Activated CD4-positive, alpha-beta T cell treated with anti-CD3 and anti-CD28 coated beads for 24 hours (primary cell): ENCODE measurements at places on chromosomes 1 and 21.

DNA sequence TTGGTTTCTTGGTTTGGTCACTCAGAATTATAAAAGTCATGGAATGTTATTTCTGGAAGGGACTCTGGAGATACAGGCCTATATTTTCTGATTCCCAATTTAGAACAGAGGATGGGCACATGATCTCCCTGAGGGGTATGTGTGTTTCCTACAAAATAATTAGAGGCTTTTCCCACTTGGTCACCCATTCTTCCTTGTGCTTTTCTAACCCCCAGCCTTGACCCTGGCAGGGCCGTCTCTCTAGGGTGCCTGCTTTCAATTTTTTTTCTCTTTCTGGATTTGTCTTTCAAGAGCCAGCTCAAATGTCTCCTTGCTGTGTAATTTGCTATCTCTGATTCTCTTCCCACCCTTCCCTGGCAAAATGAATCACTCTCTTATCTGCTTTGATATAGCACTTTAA is 131.9 kb downstream of the HLX start:
- DNase-seq = no peak

- no peak for DNase-seq
These were observed 11.5 kb downstream of the ZP4 start for GRCh38 chr1:237879195-237879594.

GRCh38 chr1:76147917-76148316 is 73.4 kb downstream of the ST6GALNAC3 start:
- DNase-seq = no peak

DNA sequence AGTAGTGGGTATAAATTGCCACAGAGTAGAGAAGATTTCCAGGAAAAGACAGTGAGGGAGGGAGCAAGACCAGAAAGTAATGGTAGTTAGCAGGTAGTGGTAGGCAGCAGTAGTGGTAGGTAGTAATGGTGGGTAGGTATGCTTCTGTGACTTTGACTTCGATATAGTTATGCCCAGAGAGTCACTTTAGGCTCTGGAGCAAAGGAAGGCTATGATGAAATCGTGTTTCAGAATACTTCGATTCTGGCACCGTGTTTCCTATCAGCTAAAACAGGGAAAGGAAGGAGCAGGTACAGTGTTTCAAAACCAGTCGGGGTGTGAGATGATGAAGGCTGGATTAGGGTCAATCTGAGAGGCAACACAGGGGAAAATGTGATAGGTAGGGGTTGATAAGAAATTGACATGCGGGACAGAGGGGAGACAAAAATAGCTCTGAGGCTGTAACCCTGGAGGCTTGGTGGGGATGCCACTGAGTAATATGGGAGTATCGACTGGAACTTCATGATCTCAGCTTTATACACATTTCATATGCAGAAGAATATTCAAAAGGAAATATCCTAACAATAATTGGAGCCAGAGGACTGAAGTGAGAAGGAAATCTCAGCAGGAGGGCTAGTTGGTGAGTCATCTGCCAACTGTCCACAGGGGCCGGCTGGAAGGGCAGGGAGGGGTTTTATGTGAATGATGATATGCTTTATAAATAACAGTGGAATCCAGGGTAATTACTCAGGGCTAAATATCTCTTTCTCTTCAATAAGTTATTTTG is 25.2 kb upstream of the TRIM45 start:
- no peak for DNase-seq

DNA sequence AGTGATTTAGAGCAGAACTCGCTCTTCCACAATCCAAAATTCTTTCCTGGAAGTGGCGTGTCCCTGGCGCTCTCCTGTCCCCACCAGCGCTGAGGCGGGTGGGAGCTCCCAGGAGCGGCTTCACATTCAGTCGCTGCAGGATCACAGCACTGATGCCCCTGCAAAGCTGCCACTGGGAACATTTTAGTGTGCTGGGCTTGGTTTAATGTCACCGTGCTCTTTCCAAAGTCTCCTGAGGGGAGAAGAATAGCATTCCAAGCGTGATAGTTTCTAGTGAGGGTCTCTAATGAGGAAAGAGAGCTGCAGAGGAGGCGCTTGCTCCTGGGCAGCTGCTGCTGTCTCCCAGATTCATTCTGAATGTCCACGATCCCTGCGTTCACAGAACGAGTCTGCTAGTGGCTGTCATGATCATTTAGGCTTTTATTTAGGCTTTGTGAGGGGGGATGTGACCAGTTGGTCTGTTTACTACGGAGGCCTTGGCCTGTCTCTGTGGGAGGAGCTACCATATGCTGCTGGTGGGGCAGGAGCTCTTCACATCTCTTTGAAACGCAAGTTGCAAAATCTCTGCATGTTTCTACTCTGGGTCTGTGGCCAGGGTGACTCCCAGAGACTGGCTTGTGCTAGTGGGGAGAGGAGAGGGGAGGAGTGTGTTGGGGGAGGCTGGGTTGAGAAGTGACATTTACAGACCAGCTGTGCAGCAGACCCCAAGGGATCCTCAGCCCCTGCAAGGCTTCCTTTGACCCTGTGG is 23.4 kb downstream of the OLFML3 start:
- no peak for DNase-seq

- DNase-seq = no peak
These were observed 194.0 kb downstream of the TOMM20 start for GRCh38 chr1:234934611-234935033.

- DNase-seq = no peak
These were observed 6.8 kb downstream of the SEMA4A start for GRCh38 chr1:156160000-156160742.

GRCh38 chr21:26790296-26790695 is 54.9 kb downstream of the ADAMTS1 start:
- no peak for DNase-seq

GRCh38 chr1:154615411-154615810 is 7.4 kb upstream of the ADAR start:
- DNase-seq = no peak

GRCh38 chr1:10070206-10070605 is 37.4 kb downstream of the UBE4B start:
- DNase-seq = no peak

DNA sequence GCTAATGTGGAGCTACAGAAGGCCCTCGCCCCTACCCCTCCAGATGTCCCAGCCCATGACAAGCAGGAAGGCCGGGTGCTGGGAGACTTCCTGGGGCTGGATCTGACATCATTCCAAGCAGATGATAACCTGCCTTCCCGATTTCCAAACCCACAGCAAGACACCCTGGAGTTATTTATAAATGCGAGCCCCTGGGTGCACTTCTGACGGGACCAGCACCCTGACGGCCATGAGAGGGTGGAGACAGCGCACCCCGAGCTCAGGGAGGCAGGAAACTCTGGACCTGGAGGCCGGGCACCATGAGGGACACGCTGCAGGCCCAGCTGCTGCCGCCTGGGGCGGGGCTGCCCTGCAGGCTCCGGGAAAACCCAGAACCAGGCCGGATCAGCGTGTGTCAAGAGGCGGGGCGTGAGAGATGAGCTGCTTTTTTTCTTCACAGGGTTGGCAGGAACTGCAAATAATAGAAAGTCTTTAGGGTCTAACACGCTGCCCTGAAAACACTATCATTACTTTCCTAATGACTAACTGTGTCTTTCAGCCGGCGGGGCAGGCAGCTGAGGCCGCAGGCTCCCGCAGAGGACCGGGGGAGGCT is 2.5 kb upstream of the PCBP3 start:
- no peak for DNase-seq

DNA sequence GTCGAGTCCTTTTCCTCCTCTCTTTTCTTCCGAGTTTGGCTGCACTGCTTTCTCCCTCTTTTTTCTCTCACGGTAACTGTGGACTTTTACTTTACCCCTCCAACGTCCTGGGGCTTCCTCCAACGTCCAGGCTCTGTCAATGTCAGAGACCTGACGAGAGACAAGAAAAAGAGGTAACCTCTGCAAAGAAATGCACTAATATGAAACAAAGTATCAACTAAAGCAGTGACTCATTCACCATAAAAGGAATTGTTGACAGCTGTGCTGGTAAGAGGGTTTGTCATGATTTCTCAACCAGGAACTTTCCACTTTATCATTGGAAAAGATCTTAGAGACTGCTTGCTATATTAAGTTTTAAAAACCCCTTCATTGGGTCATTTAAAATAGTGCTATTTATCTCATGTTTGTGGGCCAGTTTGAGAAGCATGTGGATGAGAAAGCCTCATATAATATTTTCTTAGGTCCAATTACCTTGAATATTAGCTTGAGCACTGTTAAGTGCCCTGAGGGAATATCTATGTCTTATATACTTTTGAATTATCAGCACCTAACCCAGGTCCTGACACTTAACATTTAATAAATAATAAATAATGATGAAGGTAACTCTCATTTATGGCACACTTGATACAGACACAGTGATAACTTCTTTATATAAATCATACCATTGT is at the start of gene GBP2:
Gene GBP2 (minus strand): TSS at position 202 of the 668 bp plus-strand sequence. CDS start 4,148 bp downstream, outside the sequence.
- DNase-seq = no peak

- DNase-seq = no peak
These were observed 134.7 kb downstream of the KAZN start for GRCh38 chr1:14733048-14733778.

GRCh38 chr21:37904856-37905255 is 11.4 kb downstream of the KCNJ6 start:
- no peak for DNase-seq

- DNase-seq = peak; percentile 58
These were observed 100.4 kb upstream of the ZNF281 start for GRCh38 chr1:200510228-200510623.

DNA sequence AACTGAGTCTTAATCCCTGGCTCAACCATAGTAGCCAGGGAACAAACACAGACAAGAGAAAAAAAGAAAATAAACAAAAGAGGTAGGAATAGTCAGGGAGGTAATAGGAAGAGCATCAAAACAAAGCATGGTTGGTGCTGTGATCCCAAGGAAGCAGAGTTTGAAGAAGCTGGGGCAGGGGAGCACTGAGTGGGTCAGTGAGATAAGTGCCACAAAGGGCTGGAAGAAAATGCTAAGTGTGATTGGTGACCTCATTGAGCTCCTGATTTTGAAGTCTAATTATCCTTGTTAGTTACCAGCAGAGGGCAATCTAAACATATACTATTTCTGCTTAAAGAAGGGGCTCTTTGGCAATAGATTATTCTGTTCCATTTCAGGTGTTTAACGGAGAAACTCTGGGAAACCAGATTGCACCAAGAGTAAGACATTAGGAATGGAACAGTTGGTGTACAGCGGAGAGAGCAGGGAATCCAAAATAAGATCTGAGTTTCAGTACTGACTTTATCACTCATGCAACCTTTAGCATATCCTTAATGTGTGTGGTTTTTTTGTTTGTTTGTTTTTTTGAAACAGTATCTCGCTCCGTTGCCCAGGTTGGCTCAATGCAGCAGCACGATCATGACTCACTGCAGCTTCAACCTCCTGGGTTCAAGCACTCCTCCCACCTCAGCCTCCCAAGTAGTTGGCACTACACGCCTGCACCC is 30.7 kb upstream of the KIAA1614 start:
- no peak for DNase-seq

DNA sequence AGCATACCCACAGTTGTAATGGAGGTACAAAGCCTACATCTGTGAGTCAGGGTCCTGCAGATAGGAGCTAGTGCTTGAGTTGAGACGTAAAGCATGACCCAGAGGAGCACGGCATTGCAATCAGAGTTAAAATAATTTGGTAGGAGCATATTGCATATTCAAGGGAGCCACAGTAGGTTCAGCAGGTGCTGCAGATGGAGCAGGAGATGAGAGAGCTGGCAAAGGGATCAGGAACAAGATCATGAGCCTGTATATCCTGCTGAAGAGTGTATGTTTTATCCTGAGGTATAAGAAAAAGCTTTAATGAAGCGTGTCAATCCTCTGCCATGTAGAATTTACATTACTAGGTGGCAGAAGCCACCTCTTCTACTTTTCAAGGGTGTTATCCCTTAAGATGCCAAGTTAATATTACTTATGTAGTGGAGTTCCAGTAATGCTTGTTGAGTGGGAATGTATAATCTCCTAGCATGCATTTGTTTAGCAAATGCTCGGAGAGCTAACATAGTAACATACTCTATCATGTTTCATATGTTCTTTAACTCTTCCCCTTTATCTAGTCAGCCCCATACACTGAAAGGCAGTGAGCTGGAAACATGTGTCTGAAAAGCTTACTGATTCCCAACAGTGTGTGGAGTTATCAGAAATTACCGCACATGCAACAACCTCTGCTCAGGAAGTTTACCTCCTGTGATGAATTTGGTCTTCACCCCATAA is 300.3 kb downstream of the GRIK1 start:
- DNase-seq = no peak

DNA sequence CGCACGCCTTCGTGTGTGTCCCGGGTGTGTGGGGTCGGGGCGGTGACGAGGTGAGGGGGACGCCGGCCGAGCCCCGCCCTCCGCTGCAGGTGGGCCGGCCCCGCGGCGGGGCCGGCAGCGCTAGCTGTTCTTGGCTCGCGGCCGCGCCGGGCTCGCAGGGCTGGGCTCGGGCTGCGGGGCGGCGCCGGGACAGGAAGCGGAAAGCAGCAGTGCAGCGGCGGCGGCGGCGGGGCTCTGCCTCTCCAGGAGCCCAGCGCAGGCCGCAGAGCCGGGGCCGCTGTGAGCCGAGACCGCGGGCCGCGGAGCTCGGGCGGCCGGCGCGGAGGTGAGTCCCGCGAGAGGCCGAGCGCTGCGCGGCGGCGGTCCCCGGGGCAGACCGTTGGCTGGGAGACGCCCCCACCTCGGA is at the start of gene VANGL1:
Gene VANGL1 (plus strand): TSS at position 209 of the 406 bp plus-strand sequence. CDS start 9,444 bp downstream, outside the sequence.
- peak; percentile 33 for DNase-seq

GRCh38 chr1:16208270-16208987 is 4.0 kb downstream of the ARHGEF19 start:
- DNase-seq = no peak

- DNase-seq = no peak
These were observed 37.6 kb upstream of the HMCN1 start for GRCh38 chr1:185696422-185697150.

DNA sequence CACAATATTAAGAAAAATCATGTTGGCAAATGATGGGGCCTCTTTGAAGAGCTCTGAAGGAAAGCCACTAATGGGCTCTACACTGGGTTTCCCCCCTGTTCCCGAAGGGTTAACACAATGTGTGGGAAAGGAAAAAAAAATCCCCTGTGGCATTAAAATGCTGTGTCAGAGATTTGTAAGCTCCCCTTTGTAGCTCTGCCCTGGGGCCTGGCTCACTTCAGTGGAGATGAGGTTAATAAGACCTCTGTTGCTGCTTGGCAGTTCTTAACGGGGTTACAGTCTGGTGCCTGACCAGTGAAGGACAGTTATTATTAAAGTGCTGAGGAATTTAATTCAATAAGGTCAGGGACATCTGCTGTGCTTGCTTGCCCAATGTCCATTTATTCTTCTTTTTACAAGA is 129.7 kb upstream of the UBE2U start:
- DNase-seq = no peak

GRCh38 chr1:50750021-50750619 is 209.9 kb downstream of the FAF1 start:
- no peak for DNase-seq

GRCh38 chr1:108644984-108645383 is 15.9 kb downstream of the HENMT1 start:
- no peak for DNase-seq

GRCh38 chr1:7729761-7730160 is 41.3 kb upstream of the VAMP3 start:
- DNase-seq = no peak
